Activated T-helper 9 cell treated with anti-CD3 and anti-CD28 coated beads, Interleukin-2, amount 50 U/mL, for 16 hours (primary cell): ENCODE measurements at places on chromosomes 4 and X.

DNA sequence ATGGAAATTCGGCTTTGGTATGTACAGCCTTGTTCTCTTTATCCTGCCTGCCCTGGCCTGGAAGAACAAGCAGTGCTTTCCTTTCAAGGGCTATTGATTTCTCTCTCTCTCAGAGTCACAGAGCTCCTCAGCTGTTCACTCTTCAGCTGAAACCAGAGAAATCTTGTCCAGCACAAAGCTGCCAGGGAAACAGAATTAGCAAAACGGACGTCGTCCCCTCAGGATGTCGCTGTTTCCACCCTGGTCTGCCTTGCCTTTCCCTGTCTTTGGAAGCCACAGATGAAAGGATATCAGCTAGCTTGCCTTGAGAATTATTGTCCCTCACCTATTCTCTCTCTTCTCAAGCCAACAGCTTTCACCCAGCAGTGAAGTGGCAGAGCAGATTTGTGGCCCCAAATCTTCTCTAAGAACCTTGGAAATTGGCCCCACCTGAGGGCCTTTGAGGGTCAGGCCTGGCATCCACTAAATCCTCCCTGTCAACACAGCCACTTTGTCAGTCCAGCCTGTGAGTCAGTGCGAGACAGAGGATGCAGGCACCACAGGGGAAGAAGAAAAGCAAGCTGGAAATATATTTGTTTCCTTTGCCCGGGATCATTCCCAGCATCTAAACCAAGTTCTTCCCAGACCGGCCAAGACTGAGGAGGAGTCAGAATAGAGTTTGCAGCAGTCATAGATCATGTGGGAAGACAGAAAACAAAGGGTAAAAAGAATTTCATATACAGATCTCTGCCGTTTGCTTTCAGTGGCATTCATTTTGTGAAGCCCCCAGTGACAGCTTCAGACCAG lies 63.8 kb upstream of the MTM1 start:
- no peak for DNase-seq

- DNase-seq, result no peak
Measured at GRCh38 chr4:117293784-117294183, 208.4 kb upstream of the TRAM1L1 start.

- no peak for DNase-seq
Measured at GRCh38 chr4:107219681-107220080, 183.6 kb upstream of the DKK2 start.

DNA sequence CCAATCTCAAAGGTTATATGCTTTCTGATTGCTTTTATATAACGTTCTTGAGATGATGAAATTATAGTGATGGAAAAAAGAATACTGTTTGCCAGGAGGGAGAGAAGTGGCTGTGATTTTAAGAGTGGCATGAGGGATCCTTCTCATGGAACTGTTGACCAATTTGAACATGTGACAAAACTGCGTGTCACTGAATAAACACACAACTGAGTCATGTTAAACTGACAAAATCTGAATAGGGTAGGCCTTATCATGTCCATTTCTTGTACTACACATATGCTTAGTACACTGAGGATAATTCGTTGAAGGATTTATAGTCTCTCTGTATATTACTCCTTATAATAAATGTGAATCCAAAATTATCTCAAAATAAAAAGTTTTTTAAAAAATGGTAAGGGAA lies 22.2 kb upstream of the HSPA4L start:
- DNase-seq, result no peak

- no peak for DNase-seq
Measured at GRCh38 chr4:2457481-2458295, 11.2 kb upstream of the RNF4 start.

DNA sequence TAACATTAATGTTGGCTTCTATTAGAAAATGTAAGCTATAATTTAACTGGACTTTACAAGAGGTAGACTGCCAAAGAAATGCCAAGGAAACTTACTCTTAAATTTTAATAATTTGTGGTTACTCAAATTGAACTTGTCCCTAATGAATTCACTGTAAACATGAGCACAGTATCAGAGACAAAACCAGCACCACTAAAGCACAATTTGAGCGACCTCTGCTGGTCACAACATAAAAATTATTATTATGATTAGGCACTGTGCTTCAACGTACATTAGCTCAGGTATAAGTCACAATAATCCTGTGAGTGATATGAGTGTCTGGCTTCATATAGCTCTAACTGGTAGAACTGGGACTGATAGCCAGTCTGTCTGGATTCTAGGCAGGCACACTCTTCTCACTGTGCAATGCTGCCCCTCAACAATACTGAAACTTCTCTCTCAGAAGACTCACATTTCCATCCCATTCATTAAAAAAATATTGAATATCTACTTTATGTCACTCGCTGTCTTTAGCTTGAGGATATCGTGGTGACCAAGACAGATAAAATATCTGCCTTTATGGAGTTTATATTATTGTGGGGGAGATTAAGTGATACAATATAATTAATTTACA lies 8.0 kb downstream of the NUDT6 start:
- DNase-seq, result no peak

DNA sequence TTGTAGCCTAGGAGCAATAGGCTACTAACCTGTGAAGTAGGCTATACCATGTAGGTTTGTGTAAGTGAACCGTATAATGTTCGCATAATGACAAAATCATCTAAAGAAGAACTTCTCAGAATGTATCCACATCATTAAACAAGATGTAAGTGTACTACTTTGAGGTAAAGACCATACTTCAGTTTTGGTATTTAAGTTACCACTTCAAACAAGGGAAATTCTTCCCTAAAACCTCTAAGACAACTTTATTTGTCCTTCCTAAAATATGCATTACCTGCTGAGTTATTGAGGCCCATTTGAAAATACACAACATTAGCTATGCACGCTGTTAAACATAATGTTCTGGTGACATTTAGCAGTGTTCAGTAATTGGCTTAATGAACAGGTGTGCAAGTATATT lies 182.7 kb downstream of the RPA4 start:
- no peak for DNase-seq

DNA sequence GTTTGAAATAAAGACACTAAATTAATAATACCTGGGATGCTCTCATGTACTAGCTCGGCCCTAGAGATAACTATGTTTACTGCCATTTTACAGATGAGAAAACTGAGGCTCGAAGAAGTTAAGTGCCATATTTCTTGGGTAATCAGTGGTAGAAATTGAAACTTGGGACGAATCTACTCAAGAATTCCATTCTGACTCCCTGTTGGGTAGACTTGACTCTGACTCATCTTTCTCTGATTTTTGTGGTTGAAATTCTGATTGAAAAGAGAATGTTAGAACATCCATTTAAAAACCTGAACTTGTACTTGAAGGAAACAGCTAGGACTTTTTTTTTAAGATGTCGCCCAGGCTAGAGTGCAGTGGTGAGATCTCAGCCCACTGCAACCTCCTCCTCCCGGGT lies 50.1 kb upstream of the NSUN7 start:
- DNase-seq, result no peak

- no peak for DNase-seq
Measured at GRCh38 chrX:10325611-10326010, 168.8 kb downstream of the CLCN4 start.
